Activated CD4-positive, alpha-beta T cell treated with anti-CD3 and anti-CD28 coated beads, Interleukin-2, amount 10 ng/mL, durations not matched to agents 24 days and 14 days (primary cell): ENCODE measurements at places on chromosomes 16 and 17. TPM values are rescaled to one million over a fixed set of nuclear protein-coding genes. Genes with fewer than 3 reads are reported as not detected.

PYY gene
- total RNA-seq = 0.26 TPM in 1 of 2 replicates, not detected in the other

SYCE1L gene
- 4.9 and 7.9 TPM in 2 replicates for total RNA-seq

DNA sequence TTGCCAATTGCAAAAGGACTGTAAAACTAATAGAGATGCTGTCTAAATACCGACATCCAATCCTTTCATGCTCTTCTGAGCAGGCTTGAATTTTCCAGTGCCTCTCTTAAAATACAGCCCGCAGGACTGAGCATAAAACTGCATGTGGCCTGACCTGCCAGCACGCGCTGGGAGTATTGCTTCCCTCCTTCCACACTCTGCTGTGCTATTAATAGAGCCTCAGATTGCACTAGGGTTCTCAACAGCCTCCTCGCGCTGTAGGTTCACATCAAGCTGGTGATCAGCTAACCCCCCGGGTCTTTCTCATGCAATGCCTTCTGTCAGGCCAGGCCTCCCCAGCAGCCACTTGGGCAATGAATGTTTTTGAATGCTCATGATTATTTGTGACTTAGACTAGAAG, 14.2 kb upstream of the MSI2 start:
- no peaks in the 10 kb centered on the region for H3K36me3 ChIP-seq
- peaks cover 7% of the 10 kb centered on the region for H3K4me1 ChIP-seq
- H3K27me3 ChIP-seq = peaks cover 24% of the 10 kb centered on the region
- no peak overlapping the region for H3K4me3 ChIP-seq

GRCh38 chr17:81509207-81509971, 3.2 kb downstream of the ACTG1 start:
- H3K27me3 ChIP-seq = peaks cover 8% of the 10 kb centered on the region
- peaks cover 45% of the 10 kb centered on the region for H3K36me3 ChIP-seq
- H3K4me3 ChIP-seq = peak overlapping the region; percentile 99
- H3K4me1 ChIP-seq = peaks cover 23% of the 10 kb centered on the region

DNA sequence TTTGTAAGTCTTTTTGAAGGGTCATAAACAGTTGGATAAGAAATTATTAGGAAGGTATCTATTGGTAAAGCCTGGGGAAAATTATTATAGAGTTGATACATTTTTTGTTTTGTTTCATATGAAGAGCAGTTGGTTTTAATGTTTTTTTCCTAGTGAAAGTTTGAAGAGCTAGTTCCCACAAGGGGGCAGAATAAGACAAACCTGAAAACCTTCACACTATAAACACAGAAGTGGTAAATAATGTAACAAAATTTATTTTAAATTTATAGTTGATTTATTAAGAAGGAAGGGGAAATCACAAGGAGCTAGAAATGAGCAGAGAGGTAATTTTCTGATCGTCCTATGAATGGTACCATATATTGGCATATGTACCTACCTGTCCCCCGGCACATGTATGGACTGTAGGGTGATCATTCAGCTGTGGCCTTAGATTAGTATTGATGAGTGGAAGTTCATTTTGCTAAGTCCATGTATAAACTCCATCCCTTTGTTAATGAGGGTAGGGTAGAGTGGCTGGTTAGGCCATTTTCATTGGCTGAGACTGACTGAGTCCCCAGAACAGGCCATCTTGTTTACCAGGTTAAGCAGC, 116.3 kb downstream of the TANC2 start:
- H3K27ac ChIP-seq = no peak overlapping the region
- H3K36me3 ChIP-seq = no peaks in the 10 kb centered on the region
- H3K27me3 ChIP-seq = peaks cover 3% of the 10 kb centered on the region
- H3K4me1 ChIP-seq = no peaks in the 10 kb centered on the region
- DNase-seq = no peak

DNA sequence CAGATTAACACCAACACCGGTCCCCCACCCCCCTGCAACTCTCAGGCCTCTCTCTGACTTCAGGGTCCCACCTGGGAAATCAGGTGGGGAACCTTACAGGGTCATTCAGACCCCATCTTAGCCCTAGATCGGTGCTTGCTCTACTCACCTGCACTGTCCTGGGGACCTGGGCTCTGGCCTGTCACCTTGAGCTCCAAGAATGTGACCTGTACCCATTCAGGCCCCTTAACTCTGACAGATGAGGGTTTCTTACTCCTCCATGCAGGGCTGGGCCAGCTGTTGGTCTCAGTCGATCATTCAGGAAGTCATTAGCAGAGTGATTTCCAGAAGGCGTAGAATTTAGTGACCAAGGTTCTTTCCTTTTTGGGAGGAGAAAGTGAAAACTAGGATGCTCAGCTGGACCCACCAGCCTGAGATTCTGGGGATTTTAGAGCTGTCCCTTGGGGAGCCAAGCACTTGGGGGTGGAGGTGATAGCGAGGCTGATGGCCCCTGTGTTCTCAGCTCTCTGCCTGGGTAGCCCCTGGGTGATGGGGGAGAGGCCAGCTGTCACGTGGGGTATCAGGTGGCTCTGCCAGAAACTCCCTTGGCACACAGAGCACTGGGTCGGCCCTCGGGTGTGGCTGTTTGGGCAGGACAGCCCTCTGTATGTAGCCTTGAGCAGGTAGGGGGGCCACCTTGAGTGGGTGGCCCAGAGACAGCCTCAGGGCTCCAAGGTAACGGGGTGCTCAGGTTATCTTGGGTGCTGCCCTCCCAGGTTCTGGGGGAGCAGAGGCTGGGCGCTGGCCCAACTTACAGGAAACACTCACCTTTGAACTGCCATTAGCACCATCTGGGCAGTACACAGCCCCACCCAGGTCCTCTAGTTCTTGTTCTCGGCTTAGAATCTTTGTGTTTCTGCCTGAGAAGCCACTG, 724 bp downstream of the MVP start:
- peaks cover under 1% of the 10 kb centered on the region for H3K27me3 ChIP-seq
- H3K27ac ChIP-seq = peak overlapping the region; percentile 91
- DNase-seq = peak; percentile 85
- peaks cover 58% of the 10 kb centered on the region for H3K4me1 ChIP-seq

DNA sequence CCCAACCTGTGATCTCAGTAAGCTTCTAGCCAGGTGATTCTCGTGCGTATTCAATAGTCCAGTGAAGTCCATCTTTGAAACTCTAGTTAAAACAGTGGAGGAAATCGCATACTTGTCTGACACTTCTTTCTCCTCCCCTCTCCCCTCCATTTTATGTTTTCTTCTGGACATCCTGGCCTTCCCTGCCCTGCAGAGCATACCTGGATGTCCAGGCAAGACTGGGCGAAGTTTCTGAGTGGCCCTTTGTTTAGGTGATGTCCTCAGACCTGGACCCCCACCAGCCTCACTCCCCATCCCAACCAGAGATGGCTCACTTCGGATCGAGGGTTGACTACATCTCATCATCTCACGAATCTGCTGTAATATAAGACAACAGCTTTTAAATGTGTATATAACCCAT, 65.7 kb downstream of the CCDC182 start:
- no peaks in the 10 kb centered on the region for H3K4me1 ChIP-seq
- no peak for DNase-seq
- no peak overlapping the region for H3K4me3 ChIP-seq
- H3K36me3 ChIP-seq = peaks cover 24% of the 10 kb centered on the region

DNA sequence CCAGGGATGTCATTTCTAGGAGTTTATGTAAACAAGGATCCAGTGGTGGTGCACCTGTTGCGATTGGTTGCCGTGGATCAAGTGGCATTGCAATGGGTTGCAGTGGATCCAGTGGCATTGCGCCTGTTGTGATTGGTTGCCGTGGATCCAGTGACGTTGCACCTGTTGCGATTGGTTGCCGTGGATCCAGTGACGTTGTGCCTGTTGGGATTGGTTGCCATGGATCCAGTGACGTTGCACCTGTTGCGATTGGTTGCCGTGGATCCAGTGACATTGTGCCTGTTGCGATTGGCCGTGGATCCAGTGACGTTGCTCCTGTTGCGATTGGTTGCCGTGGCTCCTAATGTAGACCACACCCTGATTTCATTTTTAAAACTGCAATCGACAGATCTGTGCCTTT, 56.2 kb upstream of the CRISPLD2 start:
- H3K27ac ChIP-seq = no peak overlapping the region
- peaks cover 73% of the 10 kb centered on the region for H3K36me3 ChIP-seq
- H3K27me3 ChIP-seq = no peaks in the 10 kb centered on the region
- no peak for DNase-seq
- H3K4me1 ChIP-seq = peaks cover 34% of the 10 kb centered on the region
